SIG-M5 (cell line): ENCODE measurements at places on chromosomes 1 and 21.

- DNase-seq, result no peak
Measured at GRCh38 chr1:196366817-196367495, 241.3 kb downstream of the KCNT2 start.

DNA sequence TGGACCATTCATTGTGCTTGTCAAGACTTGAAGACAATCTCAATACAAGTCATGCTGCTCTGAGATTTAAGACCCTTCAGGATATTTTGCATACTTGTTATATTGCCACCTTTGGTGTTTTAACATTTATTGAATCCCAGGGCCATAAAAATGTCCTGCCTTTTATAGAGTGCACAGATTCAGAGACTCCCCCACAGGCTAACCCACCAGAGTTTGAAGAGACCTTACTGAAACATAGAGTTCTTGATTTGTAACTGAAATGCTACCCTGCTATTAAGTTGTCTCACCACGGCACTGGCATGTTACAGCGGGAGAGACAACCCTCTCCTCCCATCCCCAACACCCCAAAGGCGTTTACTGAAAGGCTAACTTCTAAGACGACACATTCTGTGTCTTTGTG lies 313.9 kb upstream of the USP24 start:
- no peak for DNase-seq

DNA sequence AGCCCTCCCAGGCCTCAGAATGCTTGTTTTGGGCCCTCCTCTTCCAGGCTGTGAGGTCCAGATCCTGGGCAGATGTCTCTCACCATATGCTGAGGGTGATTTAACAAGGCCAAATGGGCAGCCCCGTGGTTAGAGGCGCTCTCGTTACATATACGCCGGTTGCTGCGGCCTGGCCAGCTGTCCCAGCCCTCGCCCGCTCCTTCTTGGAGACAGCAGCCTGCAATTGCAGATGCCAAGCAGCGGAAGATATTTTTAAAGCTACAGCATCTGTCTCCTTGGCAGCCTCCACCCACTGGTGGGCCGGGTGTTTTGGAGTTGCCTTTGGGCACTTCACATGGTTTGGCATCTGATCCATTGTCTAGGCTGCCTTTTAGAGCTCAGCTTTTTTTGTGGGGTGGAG lies 178.8 kb upstream of the NFIA start:
- no peak for DNase-seq

- DNase-seq, result no peak
Measured at GRCh38 chr1:177857285-177857684, 112.6 kb downstream of the SEC16B start.

- DNase-seq, result no peak
Measured at GRCh38 chr21:17667256-17667655, 54.6 kb upstream of the BTG3 start.

GRCh38 chr1:182646739-182647138 lies 37.6 kb downstream of the RGS8 start:
- DNase-seq, result no peak

GRCh38 chr1:12180315-12180714 lies 13.5 kb downstream of the TNFRSF1B start:
- no peak for DNase-seq

- DNase-seq, result no peak
Measured at GRCh38 chr1:153572569-153573015, 6.9 kb upstream of the S100A2 start.

DNA sequence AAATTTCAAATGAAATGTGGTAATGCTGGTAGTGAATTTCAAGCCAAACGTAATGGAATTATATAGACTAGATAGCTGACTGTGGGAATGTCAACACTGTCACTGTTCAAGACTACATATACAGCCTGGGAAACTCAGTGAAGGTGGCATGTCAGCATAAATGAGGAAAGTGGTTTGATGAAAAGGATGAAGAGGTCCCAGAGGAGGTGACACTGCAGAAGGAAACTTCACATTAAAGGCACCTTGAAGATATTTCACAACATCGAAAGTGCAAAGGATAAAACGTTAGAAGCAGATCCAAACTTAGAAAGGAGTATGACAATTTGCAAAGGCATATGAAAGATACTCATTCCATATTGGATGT lies 25.7 kb downstream of the MAPKAPK2 start:
- DNase-seq, result no peak
